ENCODE measurements at places on chromosomes 5 and 9. TPM values are rescaled to one million over a fixed set of nuclear protein-coding genes. Genes with fewer than 3 reads are reported as not detected.

DNA sequence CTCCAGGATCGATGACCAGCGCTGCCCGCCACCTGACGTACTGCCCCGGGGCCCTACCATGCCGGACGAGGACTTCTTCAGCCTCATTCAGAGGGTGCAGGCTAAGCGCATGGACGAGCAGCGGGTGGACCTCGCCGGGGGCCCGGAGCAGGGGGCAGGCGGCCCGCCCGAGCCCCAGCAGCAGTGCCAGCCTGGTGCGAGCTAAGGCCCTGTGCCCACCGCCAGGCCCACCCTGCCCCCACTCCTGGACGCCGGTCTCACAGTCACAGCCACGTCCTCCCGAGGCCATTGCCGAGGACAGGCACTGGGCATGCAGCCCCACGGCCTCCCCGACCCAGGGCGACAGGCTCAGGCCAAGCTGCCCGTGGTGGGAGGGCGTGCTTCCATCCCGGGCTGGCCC lies 5.5 kb downstream of the DNLZ start:
- no peak for DNase-seq

DNA sequence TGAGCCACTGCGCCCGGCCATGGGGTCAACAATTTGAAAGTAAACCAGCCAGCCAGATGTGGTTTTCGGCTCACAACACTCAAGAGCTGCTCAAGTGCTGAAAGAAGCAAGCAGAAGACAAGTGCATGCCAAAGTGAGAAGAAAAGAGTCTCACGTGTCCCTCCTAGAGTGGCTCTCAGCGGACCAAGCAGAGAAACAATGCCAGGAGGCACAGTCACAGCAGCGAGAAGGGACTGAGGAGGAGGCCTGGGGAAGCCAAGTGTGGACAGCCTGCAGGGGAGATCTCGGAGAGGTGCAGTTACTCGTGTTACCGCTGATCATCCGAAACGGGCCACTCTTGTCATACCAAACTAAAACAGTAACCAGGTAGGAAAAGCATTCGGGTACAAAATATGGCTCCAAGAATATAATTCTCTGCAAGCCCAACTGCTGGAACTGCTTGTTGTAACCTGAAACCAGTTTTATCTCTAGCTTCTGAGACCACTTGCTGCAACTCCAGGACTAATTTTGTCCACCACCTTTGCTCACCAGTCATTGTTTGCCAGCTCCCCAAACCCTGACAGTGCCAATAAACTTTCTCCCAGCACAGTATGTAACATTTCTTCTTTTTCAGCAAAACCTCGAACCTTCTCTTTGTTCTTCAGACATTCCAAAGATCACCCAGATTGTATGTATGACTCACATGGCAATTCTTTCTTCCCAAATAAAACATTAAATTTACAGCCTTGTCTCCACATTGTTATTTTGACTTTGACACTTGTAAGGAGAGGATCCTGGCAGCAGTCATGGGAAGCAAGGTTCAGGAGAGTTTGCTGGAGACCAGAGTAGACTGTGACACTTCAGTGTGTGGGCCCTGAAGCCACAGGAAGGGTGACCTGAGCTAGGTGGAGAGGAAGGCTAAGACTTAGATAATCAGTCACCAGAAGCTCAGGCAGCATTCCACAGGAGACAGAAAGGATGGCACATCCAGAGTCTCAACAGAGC lies 6.3 kb downstream of the SLC35D2 start:
- DNase-seq, result no peak

- DNase-seq, result no peak
These were observed 136.2 kb upstream of the TRIM32 start for GRCh38 chr9:116550696-116551436.

- DNase-seq, result no peak
These were observed 29.4 kb downstream of the NANS start for GRCh38 chr9:98085944-98086343.

GRCh38 chr9:35598866-35599590 lies 6.0 kb upstream of the TESK1 start:
- DNase-seq, result no peak

- DNase-seq, result no peak
These were observed 16.8 kb upstream of the DAB2IP start for GRCh38 chr9:121634329-121635261.

DNA sequence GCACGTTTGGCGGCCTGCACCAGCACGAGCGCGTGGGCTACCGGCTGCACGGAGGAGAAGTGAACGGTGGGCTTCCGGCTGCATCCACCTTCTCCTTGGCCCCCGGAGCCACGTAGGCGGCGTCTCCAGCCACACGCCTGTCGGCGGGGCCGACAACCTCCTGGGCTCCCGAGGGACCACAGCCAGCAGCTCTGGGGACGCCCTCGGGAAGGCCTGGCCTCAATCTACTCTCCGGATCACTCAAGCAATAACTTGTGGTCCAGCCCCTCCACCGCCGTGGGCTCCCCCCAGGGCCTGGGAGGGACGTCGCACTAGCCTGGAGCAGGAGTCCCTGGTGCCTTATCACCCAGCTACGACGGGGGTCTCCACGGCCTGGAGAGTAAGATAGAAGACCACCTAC lies 73.7 kb downstream of the INSL6 start:
- DNase-seq, result no peak

DNA sequence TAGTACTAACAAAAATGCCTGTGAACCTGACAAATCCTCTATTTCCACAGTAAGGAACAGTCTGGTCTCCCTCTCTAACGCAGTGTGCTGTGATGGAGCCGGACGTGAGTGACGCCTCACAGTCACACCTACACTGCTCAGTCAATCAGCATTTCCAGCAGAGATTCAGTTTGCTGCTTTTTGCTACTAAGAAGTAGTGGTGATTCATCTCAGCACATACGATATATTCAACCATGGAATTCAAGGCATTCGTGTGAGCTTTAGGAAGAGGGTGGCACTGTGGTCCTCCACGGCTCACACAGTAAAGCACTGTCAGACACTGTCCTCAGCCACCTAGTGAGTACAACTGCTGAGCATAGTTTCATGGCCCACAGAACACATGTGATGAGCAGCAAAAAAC lies 70.9 kb downstream of the SETX start:
- no peak for DNase-seq

DNA sequence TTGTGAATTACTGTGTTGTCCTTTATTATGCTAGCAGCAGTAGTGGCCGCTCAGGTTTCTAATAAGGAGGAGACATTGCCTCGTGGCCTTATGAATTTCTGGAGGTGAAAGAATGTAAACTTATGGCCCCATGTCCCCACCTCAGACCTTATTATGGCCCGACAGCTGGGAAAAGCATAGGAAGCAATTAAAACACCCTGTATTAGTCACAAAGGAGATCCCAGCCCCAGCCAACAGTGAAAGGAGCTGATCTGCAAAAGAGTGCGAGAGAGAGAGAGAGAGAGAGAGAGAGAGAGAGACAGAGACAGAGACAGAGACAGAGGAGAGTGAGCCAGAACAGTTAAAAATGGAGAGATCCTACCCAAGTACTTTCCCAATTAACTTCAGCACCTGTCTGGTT lies 269.3 kb downstream of the DMRT2 start:
- DNase-seq, result no peak

- no peak for DNase-seq
These were observed 506.8 kb downstream of the NFIB start for GRCh38 chr9:13807118-13807517.

DNA sequence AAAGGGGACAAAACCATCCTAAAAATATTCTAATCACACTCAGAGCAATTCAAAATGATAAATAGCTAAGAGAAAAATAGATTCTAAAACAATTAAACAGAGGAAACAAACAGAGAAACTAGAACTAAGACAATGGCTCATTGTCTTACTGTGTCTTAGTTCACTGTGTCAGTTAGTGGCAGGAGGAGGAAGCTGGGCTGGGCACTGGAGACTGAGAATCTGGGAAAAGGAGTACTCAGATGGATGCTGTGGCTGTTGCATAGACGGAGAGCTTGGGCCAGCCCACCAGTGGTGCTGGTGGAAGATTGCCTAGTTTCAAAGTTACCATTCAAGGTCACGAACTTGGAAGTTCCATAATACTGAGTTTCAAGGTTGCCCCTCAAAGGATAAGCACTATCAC lies 94.7 kb upstream of the IFNK start:
- DNase-seq, result no peak

GRCh38 chr9:69003051-69003450 lies 10.9 kb downstream of the PRKACG start:
- DNase-seq, result no peak

DNA sequence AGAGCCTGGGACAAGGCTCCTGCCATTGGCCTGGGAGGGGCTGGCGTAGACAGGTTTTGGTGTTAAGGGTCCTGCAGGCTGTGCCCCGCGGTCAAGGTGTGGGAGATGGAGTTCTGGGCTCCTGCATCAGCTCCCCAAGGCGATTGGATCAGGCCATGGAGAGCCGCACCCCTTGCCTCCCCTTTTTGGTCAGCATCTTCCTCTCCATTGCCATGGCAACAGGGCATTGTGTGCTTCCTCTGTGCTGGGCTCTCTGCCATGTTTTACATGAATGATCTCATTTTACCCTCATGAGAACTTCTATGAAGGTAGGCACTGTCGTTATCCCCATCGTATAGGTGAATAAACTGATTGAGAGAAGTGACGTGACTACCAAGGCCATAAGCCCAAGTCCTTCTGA lies 344.3 kb upstream of the CLINT1 start:
- no peak for DNase-seq

GRCh38 chr9:92947268-92948037 lies at the start of gene FGD3:
Gene FGD3, plus strand, starts transcription at chr9:92947523. Its CDS starts 28,734 bp downstream, at chr9:92976257.
- peak; percentile 59 for DNase-seq

DNA sequence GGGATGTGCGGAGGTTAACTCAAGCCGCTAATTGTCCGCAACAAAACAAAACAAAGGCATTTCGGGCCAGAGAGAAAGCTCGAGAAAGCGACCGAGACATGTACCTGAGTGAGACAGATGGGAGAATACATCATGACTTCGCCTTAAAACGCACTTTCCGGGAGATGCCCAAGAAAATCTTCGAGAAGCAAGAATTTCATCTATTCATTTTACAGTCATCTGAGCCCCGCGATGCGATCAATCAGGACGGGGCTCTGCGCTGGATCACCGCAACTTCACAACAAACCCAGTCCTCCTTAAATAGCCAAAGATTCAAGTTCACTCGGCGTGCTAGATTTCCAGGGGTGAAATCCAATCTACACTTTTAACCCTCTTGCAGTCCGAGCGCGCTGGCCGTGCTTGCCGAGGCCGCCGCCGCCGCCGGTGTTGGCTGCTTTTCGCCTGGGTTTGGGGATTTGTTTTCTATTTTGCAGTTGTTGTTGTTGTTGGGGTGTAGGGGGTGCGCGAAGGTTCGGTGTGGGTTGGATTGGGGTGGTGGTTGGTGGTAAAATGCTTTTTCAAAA lies 482 bp downstream of the NFIB start:
- peak; percentile 10 for DNase-seq

DNA sequence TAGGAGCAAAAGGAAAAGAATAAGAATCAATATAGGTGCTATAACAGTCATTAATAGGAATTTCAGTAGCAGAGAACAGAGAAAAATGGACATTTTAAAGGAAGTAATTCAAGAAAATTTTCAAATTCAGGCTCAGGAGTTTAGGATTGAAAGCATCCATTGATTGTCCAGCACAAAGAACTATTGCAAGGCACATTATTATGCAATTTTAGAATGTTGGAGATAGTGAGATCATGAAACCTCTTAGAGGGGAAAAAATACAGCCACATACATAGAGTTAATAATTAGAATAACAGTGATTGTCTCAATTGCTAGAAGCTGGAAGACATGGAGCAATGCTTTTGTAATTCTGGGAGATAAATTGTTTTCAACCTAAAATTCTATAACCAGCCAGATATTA lies 31.5 kb downstream of the CNTLN start:
- no peak for DNase-seq

DNA sequence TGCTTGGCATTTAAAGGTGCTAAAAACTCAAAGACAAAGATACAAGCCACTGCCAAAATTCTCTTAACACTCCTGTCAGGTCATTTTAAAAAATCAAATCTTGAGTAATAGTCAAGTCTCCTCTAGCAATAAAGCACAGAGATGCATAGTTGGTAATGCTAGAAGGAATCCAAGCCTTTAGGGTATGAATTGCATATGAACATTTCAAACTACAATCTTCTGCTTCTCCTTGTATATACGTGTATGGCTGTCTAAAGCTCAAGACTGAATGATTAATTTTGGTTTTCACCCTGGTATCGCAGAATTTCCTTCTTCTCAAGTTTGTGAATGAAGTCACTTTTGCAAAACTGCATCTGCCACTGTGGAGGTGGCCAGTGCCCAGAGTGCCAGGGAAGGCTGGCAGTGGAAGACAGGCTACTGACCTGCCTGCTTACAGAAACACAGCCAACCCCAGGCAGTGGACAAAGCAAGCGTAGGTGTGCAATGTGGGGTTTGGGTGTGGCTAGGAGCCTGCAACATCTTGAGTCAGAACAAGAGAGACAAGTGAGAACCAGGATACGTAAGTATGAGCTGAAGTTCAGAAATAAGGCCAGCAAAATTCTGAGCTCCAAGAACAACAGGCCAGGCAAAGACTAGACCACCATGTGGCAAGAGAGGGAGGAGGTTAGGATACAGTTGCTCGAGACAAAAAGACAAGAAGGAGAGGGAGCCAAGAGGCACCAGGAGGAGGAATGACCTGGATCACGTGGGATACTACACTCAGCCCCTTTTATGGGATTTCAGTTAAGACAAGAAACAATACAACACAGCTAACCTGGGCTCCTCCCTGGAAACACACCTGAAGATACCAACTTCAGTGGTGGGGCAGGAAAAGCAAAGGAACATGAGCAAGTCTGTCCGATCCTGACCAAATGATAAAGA lies 22.6 kb downstream of the MYO10 start:
- no peak for DNase-seq

- no peak for DNase-seq
These were observed 211.2 kb downstream of the NXNL2 start for GRCh38 chr9:88746029-88746742.

The SMAD5 gene
- 10.9 TPM for total RNA-seq

The DIPK1B gene
- total RNA-seq, result not detected

The PRSS3 gene
- not detected for total RNA-seq
